Esophagus squamous epithelium (tissue), 5 donors: ENCODE measurements at places on chromosomes 16 and 17.

DNA sequence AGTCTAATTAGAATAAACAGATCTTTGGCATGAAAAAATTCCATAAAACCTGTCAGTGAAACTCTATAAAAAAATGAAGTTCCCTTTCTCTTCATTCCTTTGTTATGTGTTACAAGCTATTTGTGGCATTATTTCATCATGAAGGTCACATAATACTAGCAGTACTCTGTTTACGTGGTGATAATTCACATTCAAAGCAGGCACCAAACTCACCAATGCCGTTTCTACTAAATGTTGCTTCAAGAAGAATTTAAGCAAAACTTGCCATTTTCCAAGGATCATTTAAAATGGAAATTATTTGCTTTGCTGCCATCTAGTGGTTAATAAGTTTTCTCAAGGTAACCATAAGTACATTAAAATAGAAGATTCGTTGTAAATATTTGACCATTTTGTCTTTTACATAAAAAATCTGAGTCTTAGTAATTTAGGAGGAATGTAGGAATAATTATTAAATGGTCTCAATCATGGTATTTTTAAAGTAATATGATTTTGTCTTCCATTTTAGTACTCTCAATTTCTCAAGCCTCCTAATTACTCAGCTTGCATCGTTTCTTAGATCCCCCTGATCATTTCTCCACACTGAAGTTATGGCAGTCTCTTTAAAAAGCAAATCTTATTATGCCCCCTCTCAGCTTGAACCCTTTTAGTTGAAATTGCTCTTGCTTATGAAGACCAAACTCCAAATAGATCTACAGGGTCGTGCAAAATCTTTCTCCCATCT, 80.8 kb downstream of the OMG start:
- no peak for DNase-seq

GRCh38 chr17:59810894-59811153, 81.9 kb downstream of the TUBD1 start:
- DNase-seq, result no peak

DNA sequence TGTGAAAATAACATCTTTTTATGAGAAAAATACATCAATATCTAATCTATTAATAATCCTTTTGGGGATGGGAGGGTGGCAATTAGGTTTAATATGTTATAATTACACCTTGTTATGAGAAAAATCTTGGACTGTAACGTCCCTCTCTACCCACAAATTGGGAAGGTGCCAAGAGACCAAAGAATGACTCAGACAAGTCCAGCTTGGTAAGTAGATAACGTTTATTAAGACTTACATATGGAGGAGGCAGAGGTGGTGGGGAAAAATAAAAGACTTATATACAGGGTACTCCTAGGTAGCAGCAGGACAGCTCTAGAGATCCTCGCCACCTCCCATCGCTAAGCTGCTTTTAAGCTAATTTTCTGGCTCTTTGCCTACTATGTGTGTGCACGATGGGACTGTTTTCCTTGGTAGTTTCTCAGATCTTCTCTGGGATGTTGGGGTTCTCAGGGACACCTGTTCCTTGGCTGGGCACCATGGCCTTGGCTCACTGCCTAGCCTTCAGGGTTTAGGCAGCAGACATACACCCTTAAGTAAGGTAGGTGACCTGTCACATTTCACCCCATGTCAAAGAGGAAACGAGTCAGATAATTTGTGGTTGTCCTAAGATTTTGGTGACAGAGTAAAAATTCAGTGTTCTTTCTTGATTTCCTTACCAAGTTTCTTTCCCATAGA, 31.5 kb downstream of the RBL2 start:
- DNase-seq, result no peak

GRCh38 chr17:16917671-16918394, 54.1 kb downstream of the TNFRSF13B start:
- DNase-seq, result no peak

GRCh38 chr16:66292241-66292935, 74.1 kb upstream of the CDH5 start:
- DNase-seq, result no peak

DNA sequence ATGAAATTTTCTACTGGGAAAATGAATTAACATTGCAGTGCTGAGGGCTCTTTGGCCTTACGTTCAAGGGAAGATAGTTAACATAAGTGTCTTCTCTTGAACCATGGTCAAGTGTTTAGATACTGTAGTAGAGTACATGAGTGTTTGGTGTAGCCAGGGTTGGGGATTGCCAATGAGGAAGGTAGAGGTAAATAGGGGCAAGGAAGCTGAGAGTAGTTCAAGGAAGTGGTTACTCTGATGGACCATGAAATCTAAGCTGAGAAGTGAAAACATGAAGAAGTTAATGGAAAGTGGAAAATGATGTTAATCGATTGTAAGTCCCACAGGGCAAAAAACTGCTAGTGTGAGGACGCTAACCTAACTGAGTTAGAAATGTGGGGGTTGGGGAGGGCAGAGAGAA, 249.6 kb upstream of the AXIN2 start:
- no peak for DNase-seq
